Activated CD4-positive, alpha-beta T cell treated with anti-CD3 and anti-CD28 coated beads, Interleukin-2, amount 50 U/mL, for 1 hour (primary cell): ENCODE measurements at places on chromosomes 4 and X.

- DNase-seq, result no peak
These were observed 524.3 kb upstream of the GALNTL6 start for GRCh38 chr4:171288816-171289432.

GRCh38 chr4:23894021-23894420, 4.2 kb upstream of the PPARGC1A start:
- DNase-seq, result no peak

DNA sequence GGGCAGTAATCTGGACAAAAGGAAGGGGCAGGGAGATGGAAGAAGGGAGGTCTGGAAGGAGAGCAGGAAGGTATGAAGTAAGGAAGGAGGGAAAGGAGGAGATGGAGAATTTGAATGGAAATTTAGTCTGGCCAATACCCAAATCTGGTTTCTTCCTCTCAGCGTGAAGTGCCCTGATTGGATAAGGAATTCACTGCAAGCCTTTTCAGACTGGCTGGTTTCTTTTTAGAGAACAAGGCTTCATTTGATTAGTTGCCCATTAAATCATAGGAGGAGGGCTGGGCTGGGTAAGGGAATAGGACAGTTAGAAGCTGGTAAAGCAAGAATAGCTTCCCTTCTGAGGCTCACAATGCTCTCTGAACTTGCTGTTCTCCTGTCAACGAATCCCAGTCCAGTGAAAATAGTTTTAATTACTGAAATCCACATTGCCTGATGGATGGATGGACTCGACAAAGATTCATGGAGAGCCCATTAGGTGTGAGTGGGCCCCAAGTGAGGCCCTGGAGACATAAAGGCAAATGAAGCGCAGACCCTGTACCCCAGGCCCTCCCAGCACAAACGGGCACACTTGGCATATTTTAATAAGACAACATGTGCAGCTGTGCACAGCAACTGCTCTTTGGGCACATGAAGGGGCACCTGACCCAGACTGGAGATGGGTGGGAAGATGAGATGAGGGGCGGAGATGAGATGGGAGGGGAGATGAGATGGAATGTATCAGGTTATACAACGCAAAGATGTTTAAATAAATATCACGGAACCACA, 347.1 kb upstream of the GATB start:
- DNase-seq, result no peak

DNA sequence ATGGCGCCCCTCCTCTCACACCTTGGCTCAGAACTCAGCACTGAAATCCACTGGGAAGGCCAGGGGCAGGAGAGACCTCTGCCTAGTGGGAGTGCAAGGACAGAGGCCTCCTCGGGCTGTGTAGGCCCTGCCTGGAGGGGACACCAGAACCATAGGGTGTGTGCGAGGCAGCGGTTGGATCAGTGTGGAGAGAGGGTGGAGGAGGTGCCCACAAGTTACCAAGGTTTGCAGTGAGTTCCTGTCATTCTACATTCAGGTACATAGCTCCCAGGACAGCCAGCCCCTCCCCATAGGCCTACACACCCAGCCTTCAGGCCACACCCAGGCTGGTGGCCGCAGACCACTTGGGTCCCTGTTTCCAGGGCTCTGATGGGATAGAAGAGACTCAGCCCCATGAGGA, 19.2 kb upstream of the SPON2 start:
- no peak for DNase-seq

DNA sequence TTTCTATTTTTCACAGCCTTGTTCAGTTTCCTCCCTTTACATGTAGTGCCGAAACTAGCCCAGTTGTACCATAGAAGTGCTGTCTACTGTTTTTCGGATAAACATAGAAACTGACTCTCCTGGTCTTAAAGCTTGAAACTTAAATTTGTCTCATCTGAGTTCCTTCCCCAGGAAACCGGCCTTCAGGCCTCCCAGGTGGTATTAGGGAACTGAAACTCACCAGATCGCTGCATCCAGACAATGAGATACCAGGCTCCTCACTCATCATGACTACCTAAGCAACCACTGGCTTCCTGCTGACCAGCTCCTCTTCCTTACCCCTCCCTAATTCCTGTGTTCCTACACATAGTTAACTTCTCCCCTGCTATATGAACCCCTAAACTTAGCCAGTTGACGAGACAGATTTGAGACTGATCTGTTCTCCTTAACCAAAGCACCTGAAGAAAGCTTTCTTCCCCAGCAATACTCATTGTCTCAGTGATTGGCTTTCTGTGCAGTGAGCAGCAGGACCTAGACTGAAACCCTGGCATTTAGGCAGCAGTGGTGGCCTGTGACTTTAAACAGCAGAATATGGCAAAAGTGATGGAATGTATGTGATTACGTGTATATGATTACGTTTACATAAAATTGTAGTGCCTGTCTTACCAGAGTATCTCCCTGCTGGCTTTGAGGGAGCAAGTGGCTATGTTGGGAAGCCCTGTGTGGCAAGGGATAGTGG, 959.1 kb upstream of the LCORL start:
- no peak for DNase-seq

DNA sequence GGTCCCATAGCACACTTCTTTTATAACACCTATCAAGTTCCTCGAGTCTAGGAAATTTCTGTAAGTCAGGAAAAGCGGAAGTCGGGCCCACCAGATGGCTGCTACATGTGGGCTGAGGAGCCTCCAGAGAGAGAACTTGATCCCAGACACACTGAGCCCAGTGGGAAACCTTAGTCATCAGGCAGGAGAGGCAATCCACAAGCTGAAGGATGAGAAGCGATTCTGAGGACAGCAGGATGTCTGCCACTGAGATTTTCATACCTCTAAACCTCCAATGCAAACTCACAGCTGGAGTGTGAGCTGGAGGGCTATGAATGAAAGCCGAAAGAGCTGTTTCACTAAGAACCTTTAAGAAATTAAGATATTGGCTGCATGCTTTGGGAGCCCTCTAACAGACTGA, 52.6 kb upstream of the PDHA1 start:
- DNase-seq, result no peak

GRCh38 chr4:149793459-149793858, 22.2 kb downstream of the IQCM start:
- DNase-seq, result no peak

- DNase-seq, result no peak
These were observed 26.5 kb downstream of the RASSF6 start for GRCh38 chr4:73593631-73594241.
